ENCODE measurements at places on chromosomes 5 and 9. TPM values are rescaled to one million over a fixed set of nuclear protein-coding genes. Genes with fewer than 3 reads are reported as not detected.

Gene TMEM252
- 111 TPM for total RNA-seq

Gene PRDM9
- not detected for total RNA-seq

Gene OMD
- 3.2 TPM for total RNA-seq

Gene WDR55
- 20.8 TPM for total RNA-seq

Gene LCN9
- total RNA-seq: not detected

Gene RANBP3L
- 7.1 TPM for total RNA-seq

DNA sequence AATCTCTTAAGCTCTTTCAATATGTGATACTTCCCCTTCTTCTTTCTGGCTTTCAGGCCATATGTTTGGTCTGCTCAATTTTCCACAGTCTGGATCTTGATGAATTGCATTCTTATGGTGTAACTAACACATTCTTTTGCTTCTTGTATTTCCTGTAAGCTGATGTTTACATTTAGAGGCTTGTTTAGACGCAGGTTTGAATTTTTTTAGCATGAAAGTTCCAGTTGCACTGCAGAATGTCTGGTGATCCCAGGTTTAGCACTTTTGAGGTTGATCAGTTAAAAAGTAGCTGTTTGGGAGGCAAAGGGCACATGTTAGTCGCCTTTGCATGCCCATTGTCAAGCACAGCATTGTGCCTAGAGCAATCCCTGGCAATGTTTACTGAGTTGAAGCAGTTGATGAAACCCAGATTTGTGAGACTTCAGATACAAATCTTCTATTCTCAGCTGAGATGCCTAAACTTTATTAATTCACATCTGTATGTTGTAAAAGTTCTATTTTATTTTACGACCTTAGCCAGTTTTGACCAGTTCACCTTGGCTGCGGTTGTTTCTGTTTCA, 59.6 kb upstream of the SPATA31C2 start:
- H3K36me3 ChIP-seq: no peaks in the 10 kb centered on the region
- H3K4me3 ChIP-seq: peak overlapping the region; percentile 39
- no peaks in the 10 kb centered on the region for H3K27me3 ChIP-seq
- H3K27ac ChIP-seq: peak overlapping the region; percentile 68

GRCh38 chr5:78519198-78519941, 129.2 kb downstream of the LHFPL2 start:
- no peaks in the 10 kb centered on the region for H3K36me3 ChIP-seq
- no peak overlapping the region for H3K27ac ChIP-seq
- no peaks in the 10 kb centered on the region for H3K27me3 ChIP-seq
- no peak overlapping the region for H3K4me3 ChIP-seq
- DNase-seq: no peak

DNA sequence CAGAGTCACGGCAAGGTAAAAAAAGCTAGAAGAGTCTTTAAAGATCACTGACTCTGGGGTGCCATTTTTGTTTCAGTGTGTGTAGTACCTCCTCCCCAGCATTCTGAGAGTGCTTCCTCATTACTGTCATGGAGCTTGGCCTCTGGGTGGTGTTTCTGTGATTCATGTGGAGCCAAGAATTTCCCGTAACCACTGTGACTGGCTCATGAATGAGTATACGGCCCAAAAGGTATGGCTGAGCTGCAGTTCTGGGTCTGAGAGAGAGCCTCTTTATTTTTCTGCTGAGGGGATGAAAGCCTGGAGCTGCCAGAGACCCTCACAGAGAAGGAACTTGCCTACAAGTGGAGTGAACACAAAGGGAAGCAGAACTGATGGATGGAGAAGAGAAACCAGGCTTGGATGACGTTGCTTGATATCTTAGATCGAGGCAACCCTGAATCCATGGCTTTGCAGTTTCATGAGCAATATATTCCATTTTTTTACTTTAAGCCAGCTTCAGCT, 85.6 kb downstream of the PTTG1 start:
- H3K4me1 ChIP-seq: no peaks in the 10 kb centered on the region
- no peak for DNase-seq
- H3K36me3 ChIP-seq: no peaks in the 10 kb centered on the region

GRCh38 chr9:92713528-92713927, 43.6 kb upstream of the IPPK start:
- no peak overlapping the region for H3K27ac ChIP-seq
- peaks cover 62% of the 10 kb centered on the region for H3K36me3 ChIP-seq
- no peaks in the 10 kb centered on the region for H3K27me3 ChIP-seq
- no peak for DNase-seq
- H3K4me1 ChIP-seq: no peaks in the 10 kb centered on the region

GRCh38 chr5:5826911-5827310, 404.4 kb downstream of the ICE1 start:
- H3K27ac ChIP-seq: no peak overlapping the region
- no peaks in the 10 kb centered on the region for H3K27me3 ChIP-seq
- no peak overlapping the region for H3K4me3 ChIP-seq
- H3K4me1 ChIP-seq: no peaks in the 10 kb centered on the region

GRCh38 chr5:132277971-132278853, 16.0 kb upstream of the SLC22A4 start:
- no peaks in the 10 kb centered on the region for H3K36me3 ChIP-seq
- H3K27me3 ChIP-seq: no peaks in the 10 kb centered on the region
- no peak overlapping the region for H3K4me3 ChIP-seq
- H3K27ac ChIP-seq: peak overlapping the region; percentile 74

GRCh38 chr9:3455094-3455493, 70.7 kb downstream of the RFX3 start:
- H3K4me1 ChIP-seq: no peaks in the 10 kb centered on the region
- no peaks in the 10 kb centered on the region for H3K27me3 ChIP-seq
- no peak for DNase-seq
- no peak overlapping the region for H3K27ac ChIP-seq

DNA sequence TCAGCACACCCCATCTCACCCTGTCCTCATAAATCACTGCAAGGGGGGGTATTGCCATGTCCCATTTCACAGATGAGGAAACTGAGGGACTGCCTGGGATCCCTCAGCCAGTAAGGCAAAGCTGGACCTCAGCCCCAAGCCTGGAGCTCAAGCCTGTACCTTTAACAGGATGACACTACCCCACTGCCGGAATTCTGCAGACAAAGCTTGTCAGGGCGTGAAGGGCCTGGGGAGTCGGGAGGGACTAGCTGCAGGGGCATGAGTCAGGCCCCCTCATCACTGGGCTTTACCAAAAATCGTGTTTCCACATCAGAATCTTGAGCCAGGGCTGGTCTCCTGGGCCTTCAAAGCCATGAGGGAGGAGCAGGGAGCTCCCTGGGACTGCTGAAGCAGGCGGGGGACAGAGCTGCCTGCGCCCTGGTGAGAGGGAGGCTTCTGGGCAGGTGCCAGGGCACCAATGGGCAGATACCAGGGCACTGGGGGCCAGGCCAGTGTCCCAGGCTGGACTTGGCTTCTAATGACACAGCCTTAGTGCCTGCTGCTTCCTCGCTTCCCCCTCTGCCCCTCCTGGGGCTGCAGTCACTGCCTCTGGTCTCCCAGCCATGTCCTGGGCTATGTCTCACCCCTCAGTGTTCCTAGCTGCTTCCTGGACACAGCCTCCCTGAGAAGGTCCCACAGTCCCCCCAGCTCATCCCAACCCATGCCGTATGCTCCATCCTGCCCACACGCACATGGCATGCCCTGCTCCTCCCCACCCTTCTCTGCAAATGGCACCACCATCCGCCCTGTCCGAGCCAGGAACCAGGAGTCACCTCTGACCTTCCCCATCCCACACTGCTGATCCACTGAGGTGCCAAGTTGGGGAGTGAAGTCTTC, 80.7 kb downstream of the LMX1B start:
- H3K36me3 ChIP-seq: no peaks in the 10 kb centered on the region
- no peak for DNase-seq
- no peak overlapping the region for H3K27ac ChIP-seq
- H3K4me1 ChIP-seq: no peaks in the 10 kb centered on the region
- H3K27me3 ChIP-seq: no peaks in the 10 kb centered on the region
- no peak overlapping the region for H3K4me3 ChIP-seq

GRCh38 chr9:109886041-109886440, 106.0 kb downstream of the PALM2AKAP2 start:
- no peak overlapping the region for H3K27ac ChIP-seq
- DNase-seq: no peak
- no peaks in the 10 kb centered on the region for H3K36me3 ChIP-seq
- no peaks in the 10 kb centered on the region for H3K4me1 ChIP-seq
- H3K27me3 ChIP-seq: no peaks in the 10 kb centered on the region

GRCh38 chr9:105375323-105375722, 72.5 kb upstream of the FSD1L start:
- DNase-seq: no peak
- no peak overlapping the region for H3K27ac ChIP-seq
- no peaks in the 10 kb centered on the region for H3K27me3 ChIP-seq
- H3K36me3 ChIP-seq: no peaks in the 10 kb centered on the region

GRCh38 chr5:152151113-152151512, 226.5 kb upstream of the GLRA1 start:
- H3K27ac ChIP-seq: no peak overlapping the region
- no peaks in the 10 kb centered on the region for H3K36me3 ChIP-seq
- no peaks in the 10 kb centered on the region for H3K4me1 ChIP-seq
- no peaks in the 10 kb centered on the region for H3K27me3 ChIP-seq
- no peak overlapping the region for H3K4me3 ChIP-seq
